ENCODE measurements at places on chromosomes 11 and 22.

- DNase-seq, result no peak
Observed at GRCh38 chr11:17479284-17480214, 2.9 kb upstream of the ABCC8 start.

- DNase-seq, result no peak
Observed at GRCh38 chr22:43733138-43733537, 79.0 kb downstream of the EFCAB6 start.

- no peak for DNase-seq
Observed at GRCh38 chr11:128644576-128644975, 49.3 kb upstream of the FLI1 start.

GRCh38 chr22:28464127-28464526, 215.5 kb downstream of the TTC28 start:
- DNase-seq, result no peak

DNA sequence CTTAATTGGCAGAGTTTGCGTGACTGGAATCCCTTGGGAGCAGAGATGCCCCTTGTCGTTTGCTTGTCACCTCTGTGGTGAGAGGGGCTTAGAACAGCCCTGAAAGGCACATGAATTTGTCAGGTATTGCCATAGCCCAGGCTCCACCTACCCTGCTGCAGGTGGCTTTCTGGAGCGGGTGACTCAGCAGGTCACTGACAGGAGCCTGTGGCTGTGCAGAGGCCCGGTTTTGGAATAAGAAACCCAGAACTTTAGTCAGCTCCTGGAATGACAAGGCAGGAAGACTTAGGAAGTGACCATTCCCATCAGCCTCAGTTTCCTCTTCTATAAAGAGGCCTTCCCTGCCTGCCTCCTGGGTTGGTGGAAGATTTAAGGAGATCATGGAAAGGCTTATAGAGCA, 539.7 kb downstream of the INSC start:
- no peak for DNase-seq

DNA sequence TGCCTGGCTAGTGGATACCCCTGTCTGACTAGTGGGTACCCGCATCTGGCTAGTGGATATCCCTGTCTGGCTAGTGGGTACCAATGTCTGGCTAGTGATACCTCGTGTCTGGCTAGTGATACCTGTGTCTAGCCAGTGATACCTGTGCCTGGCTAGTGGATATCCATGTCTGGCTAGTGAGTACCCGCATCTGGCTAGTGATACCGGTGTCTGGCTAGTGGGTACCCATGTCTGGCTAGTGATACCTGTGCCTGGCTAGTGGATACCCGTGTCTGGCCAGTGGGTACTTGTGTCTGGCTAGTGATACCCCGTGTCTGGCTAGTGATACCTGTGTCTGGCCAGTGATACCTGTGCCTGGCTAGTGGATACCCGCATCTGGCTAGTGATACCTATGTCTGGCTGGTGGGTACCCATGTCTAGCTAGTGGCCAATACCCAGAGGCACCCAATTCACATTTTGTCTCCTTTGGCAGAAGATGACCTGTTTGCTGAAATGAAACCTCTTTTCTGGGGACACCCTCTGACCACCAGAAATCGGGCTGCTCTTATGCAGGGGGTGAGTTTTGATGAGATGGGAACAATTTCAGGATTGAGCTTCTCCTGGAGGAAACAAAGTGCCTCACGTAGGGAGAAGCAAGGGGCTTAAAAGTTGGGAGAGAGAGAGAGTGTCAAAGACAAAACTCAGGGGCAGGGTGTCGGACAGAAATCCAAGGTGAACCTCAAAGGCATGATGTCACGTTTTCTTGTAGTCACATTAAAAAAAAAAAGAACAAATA, 63.4 kb downstream of the SMIM38 start:
- peak; percentile 10 for DNase-seq

DNA sequence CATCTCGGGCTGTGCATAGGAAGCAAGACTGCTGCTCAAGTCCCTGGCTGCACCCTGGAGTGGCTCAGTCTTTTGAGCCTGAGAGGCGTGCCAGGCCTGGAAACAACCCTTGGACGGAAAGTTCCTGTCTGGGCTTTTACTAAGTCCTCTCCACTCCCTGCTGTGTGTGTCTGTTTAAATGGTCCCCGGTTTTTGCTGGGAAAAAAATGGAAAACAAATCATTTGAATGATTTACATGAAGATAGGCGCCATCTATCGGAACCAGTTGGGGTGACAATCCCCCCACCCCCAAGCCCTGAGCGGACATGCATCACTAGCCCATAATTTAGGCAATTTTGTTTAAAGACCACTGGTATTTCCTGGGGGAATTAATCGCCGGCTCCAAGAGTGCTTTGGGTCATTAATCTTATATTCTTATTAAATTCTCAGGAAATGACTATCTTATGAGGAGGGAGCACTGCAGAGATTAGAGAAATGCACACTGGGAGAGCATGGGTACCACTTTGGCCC, 2.7 kb upstream of the GAB2 start:
- DNase-seq, result peak; percentile 81

DNA sequence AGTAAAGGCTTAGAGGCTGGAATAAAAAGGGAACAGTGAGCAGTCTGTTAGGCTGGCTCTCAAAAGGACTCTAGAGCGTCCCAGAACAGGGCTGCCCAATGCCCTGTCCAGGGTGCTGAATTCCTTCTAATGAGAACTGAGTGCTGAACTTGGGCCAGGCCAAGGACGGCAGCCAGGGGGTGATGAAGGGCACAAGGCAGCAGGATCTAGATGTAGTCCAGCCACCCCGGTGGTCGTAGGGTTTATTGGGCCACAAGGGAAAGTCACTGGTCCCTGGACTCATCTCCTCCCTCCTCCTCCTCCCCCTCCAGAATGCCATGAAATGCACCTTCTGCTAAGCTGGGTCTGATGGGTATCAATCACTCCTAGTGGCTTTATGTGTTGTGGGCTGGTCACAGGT, 19.2 kb downstream of the NPTXR start:
- peak; percentile 83 for DNase-seq

DNA sequence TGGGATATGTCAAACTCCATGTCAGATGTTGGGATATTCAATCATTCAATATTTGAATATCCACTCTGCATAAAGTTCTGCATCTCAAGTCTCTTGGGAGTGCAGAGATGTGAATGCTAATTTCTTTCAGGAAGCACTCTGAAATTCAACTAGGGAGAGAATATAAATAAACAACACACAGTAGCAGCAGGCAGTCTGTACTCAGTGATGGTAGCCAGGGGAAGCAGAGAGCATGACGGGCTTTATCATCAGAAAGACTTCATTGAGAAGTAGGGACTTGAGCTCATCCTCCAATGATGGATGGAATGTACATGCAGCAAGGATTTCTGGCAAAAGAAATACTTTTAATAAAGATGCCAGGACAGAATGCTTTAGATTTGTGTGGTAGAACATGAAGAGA, 9.8 kb upstream of the TEAD1 start:
- DNase-seq, result no peak

Data from femur (tissue), 1 donor.